ENCODE measurements at places on chromosomes 6 and 20. TPM values are rescaled to one million over a fixed set of nuclear protein-coding genes. Genes with fewer than 3 reads are reported as not detected.

LTB gene
- 1.1 TPM for total RNA-seq

MLIP gene
- total RNA-seq = 8.5 TPM

CHRNA4 gene
- not detected for total RNA-seq

VSTM2L gene
- 0.52 TPM for total RNA-seq

SLC16A10 gene
- 0.24 TPM for total RNA-seq

FILIP1 gene
- total RNA-seq = 0.60 TPM

AGER gene
- 2.7 TPM for total RNA-seq

- ATAC-seq = no peak
Measured at GRCh38 chr6:134979142-134979541, 29.2 kb upstream of the ALDH8A1 start.

DNA sequence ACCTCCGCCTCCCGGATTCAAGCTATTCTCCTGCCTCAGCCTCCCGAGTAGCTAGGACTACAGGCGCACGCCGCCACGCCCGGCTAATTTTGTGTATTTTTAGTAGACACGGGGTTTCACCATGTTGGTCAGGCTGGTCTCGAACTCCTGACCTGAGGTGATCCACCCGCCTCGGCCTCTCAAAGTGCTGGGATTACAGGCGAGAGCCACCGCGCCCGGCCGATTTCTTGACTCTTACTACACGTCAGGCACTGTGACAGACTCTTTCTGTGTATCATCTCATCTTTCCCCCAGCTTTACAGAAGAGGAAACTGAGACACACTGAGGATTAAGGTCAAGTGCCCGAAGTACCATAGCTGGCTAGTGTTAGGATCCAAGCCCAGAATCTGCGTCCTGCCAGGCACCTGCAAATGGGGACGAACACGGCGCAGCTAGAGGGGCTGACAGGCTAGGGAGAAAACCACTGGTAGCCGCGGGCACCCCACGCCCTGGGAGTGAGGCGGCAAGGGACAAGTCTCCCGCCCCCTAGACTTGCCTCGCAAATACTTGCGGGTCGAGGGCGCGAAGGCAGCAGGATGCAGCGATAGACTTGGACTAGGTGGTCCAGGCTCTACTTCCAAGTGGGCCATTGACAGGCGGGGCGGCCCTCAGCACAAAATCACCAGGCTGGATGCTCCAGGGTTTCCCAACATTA lies 1.1 kb upstream of the TAF8 start:
- ATAC-seq = no peak

- no peak for ATAC-seq
Measured at GRCh38 chr20:54004445-54004844, 65.9 kb downstream of the BCAS1 start.

DNA sequence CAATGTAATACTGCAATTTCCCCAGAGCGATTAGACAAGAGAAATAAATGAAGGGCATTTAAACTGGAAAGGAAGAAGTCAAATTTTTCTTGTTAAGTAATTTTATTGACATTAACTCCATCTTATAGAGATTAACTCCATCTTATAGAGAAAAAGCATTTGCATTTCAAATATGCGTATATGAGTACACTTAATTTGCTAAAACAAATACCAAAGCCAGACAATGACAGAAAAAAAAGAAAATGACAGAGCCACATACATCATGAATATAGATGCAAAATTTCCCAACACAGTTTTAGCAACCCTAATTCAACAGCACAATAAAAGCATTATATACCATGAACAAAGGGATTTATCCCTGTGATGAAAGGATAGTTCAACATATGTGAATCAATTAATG lies 1293.1 kb upstream of the EYS start:
- ATAC-seq = no peak

DNA sequence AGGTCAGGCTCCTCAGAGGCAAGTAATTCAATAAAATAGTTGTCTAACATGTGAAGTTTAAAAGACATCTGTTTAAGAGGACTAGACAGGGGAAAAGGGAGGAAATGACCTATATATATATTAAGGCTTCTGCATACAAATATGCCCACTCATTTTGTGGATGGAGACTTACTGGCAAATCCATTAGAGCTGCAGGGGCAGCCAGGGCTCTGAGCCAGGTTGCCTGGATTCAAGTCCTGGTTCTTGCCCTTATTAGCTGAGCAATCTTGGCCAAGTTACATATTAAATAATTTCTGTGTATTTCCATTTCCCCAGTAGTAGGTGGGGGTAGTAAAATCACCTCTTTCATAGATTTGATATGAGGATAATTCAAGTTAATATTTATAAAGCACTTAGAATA lies 287.0 kb upstream of the RIMS1 start:
- no peak for ATAC-seq

DNA sequence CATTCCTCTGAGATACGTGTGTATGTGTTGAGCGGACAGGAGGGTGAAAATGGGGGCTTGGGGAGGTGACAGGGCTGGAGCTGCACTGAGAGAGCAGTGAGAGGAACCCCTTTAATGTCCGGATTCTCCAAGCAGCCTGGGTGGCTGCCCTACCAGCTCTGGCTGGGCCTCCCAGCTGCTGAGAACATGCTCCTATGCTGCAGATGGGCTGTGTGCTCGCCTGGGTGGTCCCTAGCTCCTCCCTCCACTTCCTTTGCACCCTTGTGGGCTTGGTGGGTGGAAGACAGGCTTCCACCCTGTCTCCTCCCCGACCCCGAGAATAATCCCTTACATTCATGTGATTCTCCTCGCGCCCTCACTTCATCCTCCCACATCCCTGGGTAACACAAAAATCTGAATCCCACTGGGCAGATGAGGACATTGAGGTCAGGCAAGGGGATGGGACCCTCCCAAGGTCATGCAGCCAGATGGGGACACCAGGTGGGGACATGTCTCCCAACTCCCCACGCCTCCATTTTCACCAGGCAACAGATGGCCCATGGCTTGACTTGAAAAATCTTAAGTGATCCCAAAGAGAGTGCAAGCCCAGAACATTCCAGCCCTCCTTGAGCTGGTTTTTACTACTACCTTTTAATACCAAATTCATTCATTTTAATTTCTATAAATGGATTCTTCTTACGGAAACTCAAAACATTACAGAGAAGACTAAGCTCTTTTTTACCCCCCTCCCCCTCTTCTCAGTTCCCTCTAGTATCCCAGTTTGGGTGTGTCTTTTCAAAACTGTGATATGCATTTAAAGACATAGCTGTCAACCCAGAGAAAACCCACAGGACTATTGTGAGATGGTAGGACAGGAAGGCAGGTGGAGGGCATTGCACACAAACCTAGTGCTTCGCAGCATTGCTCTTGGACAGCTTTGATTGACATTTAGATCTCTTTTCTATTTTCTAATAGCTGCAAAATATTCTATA lies 5.0 kb upstream of the PDRG1 start:
- ATAC-seq = no peak

- no peak for ATAC-seq
Measured at GRCh38 chr6:11514672-11515071, 22.9 kb upstream of the TMEM170B start.

GRCh38 chr6:22087960-22088706 lies 208.7 kb downstream of the PRL start:
- ATAC-seq = no peak

DNA sequence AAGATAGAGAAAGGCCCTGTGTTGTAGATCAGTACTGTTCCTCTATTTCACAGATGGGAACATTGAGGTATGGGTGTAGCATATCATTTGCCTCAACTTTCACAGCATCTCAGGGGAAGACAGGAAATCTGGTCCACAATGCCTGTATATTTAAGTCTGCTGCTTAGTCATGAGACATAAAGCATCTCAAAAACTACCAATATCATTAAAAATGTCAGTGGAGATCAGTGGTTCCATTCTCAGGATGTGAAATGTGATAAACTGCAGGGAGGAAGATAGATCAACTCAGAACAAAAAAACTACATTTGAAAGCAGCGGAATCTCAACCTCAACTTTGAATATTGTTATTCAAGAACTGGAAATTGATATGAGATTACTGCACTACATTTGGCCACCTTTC lies 192.9 kb upstream of the PREP start:
- ATAC-seq = no peak

GRCh38 chr6:155171747-155172449 lies 91.9 kb upstream of the CLDN20 start:
- ATAC-seq = no peak

DNA sequence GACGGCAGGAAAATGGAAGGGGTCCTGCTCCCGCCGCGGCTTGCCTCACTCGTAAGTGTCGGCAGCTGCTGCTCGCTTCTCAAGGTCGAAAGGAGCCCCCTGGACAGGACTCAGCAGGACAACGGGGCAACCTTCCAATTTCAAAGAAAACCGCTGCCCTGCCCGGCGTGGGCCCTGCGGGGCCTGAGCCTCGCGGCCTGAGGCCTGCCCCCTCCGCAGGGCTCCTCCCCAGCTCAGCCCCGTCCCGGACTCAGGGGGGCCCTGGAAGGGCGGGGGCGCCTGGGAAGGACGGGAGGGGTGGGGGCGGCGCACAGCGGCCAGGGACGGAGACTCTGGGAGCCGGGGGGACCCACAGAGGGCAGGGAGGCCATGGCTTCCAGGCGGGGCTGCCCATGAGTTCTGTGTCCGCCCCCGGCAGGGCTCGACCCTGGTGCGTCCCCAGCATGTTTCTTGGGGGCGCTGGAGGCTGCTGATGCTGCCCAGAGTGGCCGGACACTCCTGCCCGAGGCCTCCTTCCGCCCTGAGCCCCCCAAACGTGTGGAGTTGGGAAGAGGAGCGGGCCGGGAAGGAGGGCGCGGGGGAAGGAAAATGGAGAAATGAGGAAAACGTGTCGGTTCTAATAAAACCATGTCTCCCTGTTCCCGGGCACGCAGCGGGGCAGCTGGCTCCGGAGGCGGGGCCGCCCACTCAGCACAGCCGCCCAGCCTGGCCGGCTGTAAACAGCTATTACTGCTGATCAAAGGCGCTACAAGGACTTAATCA lies 114.6 kb downstream of the DLL1 start:
- no peak for ATAC-seq

DNA sequence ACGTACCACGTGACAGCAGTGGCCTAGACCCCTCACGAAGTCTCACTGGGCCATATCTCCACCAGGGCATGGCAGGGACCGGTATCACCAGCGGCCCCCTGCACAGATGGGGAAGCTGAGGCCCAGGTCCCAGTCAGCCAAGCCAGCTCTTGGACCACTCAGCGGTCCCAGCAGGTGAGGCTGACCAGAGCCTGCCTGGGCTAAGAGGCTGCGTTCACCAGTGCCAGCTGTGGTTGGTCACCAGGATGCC lies 2.6 kb upstream of the MRGBP start:
- ATAC-seq = no peak

GRCh38 chr6:12165722-12166280 lies 124.4 kb upstream of the EDN1 start:
- ATAC-seq = no peak

- no peak for ATAC-seq
Measured at GRCh38 chr20:40838509-40838908, 149.5 kb upstream of the MAFB start.

- no peak for ATAC-seq
Measured at GRCh38 chr20:57471496-57472372, 53.2 kb downstream of the CTCFL start.

DNA sequence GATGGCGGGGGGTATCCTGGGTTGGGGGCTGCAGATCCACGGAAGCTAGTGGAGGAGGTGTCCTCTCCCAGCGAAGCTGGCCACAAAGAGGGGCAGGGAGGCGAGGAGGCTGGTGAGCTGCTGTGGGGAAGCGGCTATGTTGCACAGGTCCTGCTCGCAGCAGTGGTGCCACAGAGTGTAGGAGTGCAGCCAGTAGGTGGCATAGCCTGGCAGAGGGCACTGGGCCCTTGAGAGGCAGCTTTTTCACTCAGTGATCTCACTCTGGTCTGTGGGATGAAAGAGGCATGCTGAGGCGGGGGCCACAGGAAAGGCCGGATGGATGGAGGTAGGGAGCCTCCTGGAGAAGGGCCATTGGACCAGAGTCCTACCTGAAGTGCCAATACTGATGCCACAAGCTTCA lies 2.9 kb upstream of the LY6G6D start:
- ATAC-seq = peak; percentile 81

GRCh38 chr20:59939052-59939878 lies 840 bp downstream of the PPP1R3D start:
- peak; percentile 32 for ATAC-seq

GRCh38 chr6:34909320-34909883 lies 20.3 kb downstream of the ANKS1A start:
- ATAC-seq = no peak

- peak; percentile 80 for ATAC-seq
Measured at GRCh38 chr6:7086488-7086887, 21.3 kb upstream of the RREB1 start.

DNA sequence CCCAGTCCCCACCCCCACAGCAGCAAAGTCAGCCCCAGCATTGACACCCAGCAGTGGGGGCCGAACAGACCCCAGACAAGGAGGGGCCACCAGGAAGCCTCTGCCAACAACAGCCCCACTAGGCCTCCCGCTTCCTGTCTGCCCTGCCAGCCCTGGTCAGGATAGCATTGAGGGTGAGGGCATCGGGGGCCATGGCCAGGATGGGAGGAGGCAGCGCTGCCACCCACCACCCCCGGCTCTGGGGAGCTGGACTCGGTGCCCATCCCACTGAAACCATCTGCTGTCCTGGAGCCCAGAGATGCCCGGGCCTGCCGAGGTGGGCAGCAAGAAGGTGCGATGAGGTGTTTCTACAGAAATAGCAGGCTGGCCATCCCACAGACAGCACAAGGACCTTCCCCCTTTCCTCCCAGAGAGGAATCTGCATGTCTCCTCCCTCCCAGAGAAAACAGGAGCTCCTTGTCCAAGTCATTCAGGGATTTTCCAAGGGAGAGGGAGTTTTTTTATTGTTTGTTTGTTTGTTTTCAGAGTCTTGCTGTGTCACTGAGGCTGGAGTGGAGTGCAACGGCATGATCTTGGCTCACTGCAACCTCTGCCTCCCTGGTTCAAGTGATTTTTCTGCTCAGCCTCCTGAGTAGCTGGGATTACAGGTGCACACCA lies 62.1 kb upstream of the BHLHE23 start:
- no peak for ATAC-seq

DNA sequence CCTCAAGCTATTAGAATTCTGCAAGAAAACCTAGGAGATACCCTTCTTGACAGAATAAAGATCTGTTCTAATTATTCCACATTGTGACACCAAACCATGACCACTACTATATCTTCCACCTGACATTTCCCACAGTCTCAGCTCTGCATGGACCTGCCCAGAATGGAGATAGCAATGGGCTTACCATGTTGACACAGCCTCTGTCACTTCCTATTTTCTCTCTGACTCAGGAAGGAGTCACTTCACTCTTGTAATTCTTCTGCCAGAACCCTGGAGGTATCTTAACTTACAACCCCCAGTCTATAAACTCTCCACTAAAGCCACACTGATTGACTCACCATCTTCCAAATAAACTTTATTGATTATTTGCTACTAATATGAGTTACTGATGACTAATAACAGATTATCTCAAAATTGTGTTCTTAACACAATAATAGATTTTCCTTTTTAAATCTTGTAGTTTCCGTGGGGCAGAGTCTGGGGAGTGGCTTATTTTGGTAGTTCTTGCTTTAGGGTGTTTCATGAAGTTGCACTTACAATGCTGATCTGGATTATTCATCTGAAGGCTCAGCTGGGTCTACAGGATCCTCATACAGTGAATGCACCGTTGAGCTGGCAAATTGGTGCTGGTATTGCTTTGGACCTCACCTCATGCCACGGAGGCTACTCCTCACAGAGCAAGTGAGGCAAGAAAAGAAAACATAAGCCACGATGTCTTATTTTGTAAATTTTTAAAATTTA lies 869.9 kb downstream of the KIF16B start:
- ATAC-seq = peak; percentile 98

GRCh38 chr6:162442687-162443086 lies 284.9 kb downstream of the PRKN start:
- ATAC-seq = no peak

- ATAC-seq = no peak
Measured at GRCh38 chr6:159137676-159138075, 31.5 kb upstream of the FNDC1 start.

All from esophagus mucosa (tissue), 1 donor.